ENCODE measurements at places on chromosomes 3 and 15.

- DNase-seq: no peak
Measured at GRCh38 chr15:101318839-101319238, 23.8 kb upstream of the SNRPA1 start.

GRCh38 chr3:30473374-30474051 lies 132.9 kb upstream of the TGFBR2 start:
- DNase-seq: no peak

DNA sequence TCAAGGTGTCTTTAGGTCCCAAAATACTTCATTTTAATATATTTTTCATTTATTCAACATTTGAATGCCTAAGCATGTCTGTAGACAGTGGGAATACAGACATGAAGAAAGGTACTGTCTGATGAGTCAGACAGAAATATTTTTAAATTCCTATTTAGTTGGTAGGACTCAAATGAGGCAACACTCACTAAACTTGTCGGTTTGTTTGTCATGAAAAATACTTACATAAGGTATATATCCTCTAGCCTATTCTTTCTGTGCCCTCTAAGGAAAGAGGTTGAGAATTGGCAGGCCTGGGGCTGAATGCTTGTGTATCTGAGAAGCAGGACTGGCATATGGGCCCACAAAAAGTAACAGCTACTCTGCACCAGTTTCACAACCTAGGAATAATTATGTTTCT lies 423.6 kb upstream of the MDFIC2 start:
- no peak for DNase-seq

GRCh38 chr3:36964817-36965216 lies 20.0 kb upstream of the TRANK1 start:
- no peak for DNase-seq

DNA sequence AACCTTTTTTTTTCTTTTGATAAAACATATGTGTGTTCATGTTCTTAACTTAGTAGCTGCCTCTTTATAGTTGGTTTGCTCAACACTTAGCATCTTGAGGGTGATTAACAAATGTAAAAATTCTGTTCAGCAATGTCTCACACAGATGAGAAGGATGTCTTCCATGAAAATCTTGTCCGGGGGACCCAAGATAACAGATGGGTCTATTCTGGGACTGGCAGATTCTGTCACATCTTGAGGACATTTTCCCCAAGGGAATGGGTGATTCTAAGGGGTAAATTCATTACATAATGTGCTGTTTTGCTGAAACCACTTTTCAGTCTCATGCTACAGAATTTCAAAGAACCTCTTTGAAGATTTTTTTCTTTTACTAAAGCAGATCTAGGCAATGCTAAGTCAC lies 342.2 kb downstream of the IGSF11 start:
- no peak for DNase-seq

DNA sequence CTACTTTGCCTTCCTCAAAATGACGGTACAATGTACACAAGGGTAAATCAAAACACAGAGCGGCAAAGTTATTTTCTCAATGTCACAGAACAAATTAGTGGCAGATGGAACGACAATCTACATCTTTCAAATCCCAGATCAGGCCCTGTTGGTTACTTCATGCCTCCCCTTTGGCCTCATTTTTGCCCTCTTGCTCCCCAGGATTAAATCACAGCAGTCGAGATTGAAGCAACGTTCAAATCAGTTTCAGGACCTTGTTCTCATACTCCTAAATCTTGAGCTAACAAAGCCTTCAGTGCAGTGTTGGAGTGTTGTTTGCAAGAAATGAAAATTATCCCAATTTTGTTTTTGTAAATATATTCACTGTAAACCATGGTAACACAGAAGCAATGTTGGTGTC lies 91.4 kb downstream of the FBN1 start:
- DNase-seq: no peak

DNA sequence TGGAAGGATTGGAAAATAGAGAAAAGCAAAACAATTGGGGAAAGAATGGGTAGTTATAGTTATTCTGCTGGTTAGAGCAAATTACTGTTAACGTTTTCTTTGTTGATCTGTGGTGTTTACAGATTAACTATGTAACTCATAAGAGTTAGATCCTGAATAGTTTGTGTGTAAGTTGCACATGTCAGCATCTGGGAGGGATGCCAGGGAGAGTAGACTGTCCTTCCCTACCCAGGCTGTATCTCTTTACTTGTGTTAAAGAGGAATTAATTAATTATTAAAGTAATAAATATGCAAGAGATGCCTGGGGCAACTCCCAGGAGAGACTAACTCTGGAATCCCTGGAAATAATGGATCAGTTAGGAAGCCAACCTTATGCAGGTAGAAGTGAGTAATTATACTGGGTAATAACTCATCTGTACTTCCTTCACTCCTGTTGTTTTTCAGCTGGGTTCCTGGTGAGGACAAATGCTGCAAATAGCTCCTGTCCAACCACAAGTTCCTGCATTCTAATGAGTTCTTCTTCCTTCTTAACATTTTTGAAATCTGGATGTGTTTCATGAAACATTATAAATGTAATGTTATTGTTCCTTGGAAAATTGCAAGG lies 18.9 kb downstream of the GHRL start:
- DNase-seq: no peak

GRCh38 chr3:123728014-123728413 lies 143.2 kb upstream of the HACD2 start:
- no peak for DNase-seq

GRCh38 chr15:73028031-73028430 lies 24.2 kb upstream of the NEO1 start:
- DNase-seq: no peak

DNA sequence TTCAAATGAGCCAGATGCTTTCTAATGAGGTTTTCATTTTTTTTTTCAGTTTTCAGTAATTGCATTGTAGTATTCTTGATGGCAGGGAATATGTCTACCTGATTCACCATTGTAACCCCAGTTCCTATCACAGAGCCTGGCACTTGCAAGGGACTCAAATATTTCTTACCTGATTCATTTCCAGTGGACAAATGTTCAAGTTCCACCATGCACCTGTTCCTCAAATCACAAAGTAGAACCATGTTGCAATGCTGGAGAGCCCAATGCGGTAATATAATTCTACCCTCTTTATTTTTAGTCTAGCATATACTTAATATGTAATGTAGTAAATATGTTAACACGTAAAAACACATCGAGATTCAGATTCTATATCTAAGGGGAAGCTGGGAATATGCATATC lies 722.6 kb downstream of the AGBL1 start:
- no peak for DNase-seq

DNA sequence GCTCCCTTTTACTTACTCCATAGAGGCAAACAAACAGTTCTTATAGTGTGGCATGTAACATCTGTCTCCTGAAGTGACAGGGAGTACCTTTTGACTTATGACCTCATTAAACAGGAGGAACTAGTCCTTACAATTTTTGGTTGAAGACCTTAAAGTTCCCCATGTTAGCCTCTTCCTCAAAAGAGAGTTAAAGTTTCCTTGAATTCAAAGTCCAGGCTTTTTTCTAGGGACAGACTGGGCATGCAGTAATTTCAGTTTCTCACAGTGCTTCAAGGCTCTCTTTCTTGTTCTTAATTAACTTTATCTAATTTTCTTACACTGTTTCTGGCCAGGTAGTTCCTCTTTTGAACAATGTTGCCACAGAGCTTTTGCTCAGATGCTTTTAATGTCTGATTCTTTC lies 12.1 kb downstream of the GOLM2 start:
- DNase-seq: no peak

DNA sequence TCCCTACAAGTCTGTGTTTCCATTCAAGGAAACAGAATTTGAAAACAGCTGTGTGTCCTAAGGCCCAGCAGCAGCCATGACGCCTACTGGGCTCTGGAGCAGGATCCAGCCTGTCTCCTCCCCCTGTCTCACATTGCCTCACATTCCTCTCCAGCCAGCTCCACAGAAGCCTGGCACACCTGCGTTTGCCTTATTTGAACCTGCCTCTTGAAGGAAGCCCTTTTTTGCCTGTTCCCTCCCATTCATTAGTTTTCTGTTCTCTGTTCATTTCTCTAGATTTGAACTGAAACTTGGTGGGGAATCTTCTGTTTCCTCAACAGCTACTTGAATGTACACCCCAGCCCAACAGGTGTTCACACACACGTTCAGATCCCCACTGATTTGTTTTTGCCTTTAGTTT lies 890.5 kb downstream of the TUSC7 start:
- no peak for DNase-seq

GRCh38 chr3:17394541-17395155 lies 347.8 kb downstream of the TBC1D5 start:
- no peak for DNase-seq

- DNase-seq: no peak
Measured at GRCh38 chr3:170572665-170573253, 13.1 kb downstream of the SLC7A14 start.

GRCh38 chr3:46612324-46612723 lies at the start of gene FAM240A:
FAM240A (plus strand) TSS chr3:46612525; CDS start chr3:46612684, 159 bp downstream.
- DNase-seq: no peak

- DNase-seq: peak; percentile 48
Measured at GRCh38 chr3:123586131-123586530, 1.3 kb upstream of the HACD2 start.

- DNase-seq: no peak
Measured at GRCh38 chr3:152184971-152185686, 83.6 kb upstream of the MBNL1 start.

GRCh38 chr15:90337256-90337655 lies 14.8 kb upstream of the ZNF774 start:
- no peak for DNase-seq

GRCh38 chr15:72141171-72142084 lies 23.2 kb downstream of the SENP8 start:
- DNase-seq: no peak

DNA sequence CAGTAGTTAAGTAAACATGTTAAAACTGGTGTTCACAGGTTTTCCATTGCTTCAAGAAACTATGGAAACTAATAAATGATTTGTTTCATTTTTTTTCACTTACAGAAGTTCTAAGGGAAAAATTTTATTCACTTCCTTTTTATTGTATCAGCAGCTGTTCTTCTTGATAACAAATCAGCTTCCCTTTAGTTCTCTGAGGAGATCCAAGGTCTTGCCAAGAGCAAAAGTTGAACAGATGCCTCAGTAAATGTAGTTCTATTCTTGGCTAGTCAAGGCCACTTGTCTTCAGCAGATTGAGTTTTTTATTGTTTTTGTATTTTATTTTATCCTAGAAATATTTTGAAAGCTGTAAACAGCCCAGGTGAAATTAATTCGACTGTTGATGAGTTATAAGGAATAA lies 41.8 kb downstream of the KCNH8 start:
- DNase-seq: no peak

DNA sequence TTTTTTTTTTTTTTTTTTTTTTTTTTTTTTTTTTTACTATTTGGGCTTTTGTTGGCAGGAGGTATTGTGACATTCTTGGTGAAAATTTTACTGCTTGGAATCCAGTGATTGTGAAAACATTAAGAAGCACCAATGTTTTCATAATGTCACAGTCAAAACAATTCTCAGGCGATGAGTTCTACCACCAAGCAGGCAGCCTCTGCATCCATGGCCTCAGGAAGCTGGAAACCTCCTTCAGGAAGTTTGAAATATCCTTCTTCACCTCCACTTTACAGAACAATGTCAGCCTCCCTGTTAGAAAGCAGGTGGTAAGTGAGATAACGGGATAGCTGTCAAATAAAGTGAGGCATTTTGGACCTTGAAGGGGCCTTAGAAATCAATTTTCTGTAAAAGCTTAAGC lies 98.3 kb downstream of the MEX3B start:
- DNase-seq: no peak

- no peak for DNase-seq
Measured at GRCh38 chr15:91329914-91330313, 229.9 kb downstream of the SV2B start.

- no peak for DNase-seq
Measured at GRCh38 chr3:129658110-129658843, 51.8 kb upstream of the PLXND1 start.

All from activated naive CD4-positive, alpha-beta T cell treated with anti-CD3 and anti-CD28 coated beads, Interleukin-2, amount 50 U/mL, for 16 hours (primary cell).